ENCODE measurements at places on chromosomes 1 and 21.

- no peak for DNase-seq
Measured at GRCh38 chr1:204659056-204659455, 26.5 kb downstream of the LRRN2 start.

DNA sequence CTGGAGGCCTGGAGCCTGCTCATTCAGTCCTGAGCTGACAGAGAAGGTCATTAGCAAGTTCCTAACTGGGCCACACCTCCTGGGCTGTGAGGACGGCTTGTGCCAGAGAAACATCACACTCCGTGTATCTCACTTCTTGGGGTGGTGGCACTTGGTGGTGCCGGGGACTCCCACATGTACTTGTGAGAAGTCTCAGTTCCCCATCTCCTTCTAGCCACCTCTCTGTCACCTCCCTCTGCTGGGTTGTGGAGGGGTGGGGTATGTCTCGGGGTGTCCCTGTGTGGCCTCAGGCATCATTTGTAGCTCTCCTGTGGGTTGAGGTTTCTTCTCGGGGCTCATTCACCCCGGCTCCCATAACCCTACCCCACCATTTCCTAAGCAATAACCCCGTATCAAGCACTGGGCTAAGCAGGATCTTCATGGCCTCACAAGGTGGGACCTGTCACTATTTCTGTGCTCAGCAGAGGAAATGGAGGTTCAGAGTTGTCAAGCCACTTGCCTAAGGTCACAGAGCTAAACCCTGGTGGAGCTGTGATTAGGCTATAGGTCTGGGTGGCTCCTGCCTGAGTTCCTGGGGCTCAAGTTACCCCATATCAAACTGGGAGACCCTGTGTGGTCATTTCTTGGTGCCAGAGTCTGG is 62.5 kb downstream of the UBIAD1 start:
- no peak for DNase-seq

DNA sequence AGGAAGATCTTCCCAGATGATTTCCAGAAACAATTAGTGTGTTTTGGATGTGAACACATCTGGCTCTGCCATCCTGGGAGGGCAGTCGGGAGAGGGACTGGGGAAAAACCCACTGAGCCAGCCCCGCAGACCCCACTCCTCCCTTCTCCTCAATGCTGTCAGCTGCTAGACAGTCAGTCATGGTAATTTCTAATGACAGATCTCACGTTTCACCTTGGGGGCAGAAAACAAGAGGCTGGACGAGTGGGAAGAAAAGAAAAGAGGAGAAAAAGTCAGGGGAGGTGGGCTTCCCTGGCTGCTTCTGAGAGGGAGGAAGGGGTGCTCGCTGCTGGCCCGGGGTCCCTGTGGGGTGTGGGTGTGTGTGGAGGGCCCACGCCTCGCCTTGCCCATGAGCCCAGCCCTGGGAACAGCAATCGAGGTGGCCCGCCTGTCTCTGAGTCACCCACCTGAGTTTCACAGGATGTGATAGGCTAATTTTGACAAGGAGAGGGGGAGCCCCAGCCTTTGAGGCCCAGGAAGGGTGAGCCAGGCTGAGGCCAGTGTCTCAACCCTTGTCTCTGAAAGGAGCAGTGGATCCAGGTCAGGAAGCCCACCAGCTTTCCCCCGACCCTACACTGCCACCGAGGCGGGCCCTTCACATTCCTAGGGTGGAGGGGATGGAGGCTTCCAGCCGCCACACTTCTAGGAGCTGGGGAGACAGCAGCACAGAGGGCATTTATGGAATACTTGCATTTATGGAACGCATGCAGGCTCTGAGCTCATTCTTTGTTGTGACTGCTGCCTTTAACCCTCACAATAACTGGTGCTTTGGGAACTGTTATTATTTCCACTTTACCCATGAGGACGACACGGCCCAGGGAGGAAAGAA is 49.1 kb upstream of the IFNLR1 start:
- no peak for DNase-seq

DNA sequence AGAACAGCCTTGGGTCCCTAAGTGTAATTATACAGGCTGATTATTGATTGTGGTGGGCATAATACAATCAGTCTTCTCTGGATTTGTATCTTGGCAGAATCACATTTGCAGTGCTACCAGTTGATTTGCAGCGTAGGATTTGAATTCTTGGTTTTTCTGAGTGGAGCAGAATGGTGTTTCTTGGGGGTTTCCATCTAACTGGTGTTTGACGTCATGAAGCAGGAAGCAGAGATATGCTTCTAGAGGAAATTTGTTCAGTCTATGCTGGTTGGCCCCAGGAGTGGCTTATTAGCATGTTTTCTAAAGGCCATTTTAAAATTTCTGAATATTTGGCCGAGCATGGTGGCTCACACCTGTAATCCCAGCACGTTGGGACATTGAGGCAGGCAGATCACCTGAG is 3.4 kb downstream of the CTTNBP2NL start:
- DNase-seq, result no peak

GRCh38 chr1:28074892-28075511 is 13.4 kb downstream of the EYA3 start:
- no peak for DNase-seq

DNA sequence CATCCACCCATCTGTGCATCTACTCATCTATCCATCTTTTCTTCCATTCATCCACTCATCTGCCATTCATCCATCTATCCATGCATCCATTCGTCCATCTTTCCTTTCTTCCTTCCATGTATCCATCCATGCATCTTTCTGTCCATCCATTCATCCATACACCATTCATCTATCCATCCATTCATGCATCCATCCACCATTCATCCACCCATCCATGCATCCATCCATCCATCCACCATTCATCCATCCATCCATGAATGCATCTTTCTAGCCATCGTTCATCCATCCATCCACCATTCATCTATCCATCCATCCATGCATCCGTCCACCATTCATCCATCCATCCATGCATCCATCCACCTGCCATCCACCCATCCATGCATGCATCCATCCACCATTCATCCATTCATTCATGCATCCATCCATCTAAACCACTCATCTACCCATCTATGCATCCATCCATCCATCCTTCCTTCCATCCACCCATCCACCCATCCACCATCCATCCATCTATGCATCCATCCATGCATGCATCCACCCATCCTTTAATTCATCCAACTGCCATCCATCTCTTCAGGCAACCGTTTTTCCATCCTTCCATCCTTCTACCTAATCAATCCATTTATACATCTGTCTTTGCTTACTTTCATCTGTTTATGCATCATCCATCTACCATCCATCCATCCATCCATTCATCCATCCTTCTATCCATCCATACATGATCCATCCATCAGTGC is 87.1 kb downstream of the TRIM11 start:
- no peak for DNase-seq

GRCh38 chr21:29664615-29665014 is 275.2 kb downstream of the GRIK1 start:
- no peak for DNase-seq

GRCh38 chr21:30434033-30434631 is 4.1 kb downstream of the KRTAP13-4 start:
- DNase-seq, result peak; percentile 42

DNA sequence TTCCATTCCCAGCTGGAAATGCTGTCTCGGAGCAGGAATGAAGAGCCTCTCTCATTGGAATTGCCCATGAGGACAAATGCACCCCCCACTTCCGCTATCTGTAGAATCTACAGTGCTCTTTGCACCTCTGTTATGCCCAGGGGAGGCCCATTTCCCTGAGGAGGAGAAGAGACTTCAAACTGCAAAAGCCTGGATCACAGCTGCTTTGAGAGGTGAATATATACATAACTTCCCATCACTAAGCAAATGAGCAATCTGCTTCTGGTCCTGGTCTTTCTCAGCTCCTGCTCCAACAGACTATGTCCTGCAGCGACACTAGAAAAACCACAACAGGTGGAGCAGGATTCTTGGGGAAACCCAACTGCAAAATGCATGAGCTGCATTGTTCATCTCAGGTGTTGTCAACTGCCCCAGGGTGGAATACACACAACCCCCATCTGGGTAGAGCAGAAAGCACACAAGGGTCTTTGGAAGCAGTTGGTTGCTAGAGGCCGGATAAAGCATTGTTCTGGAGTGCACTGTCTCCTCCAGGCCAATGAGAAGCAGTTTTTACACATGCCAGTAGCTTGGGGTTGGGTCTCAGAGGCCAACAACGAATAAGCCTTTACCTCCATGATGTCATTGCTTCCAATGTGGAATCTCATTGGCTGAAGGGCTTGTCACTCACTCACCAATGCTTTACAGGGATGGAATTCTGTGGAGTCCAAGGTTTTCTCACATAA is 67.7 kb upstream of the RAB4A start:
- DNase-seq, result peak; percentile 55

DNA sequence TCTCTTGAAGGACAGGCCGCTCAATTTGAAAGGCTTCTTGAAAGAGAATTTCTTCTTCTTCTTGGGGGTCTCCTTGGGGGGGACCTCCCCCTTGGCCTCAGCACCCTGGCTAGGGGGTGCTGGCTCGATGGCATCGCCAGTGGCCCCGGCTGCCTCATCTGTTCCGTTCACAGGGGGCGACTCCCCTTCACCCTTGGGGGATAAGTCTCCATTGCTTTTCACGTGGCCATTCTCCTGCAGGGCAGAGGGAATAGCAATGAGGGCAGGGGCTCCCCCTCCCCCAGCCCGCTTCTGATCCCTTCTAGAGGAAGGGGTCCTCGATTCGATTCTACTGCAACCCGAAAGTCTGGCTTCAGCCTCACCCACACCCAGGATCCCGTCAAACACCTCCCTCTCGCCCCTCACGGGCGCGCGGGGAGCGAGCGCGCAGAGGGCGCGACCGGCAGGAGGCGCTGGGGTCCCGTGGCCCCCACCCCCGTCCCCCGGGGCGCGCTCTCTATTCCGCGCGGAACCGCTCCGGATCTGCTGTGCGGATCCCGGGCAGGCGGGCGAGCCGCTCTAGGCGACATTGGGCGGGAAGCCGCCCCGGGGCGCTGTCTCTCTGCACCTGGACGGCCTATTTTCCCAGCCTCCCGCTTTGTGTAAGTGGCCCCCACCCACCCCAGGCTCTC is 1.0 kb downstream of the MARCKSL1 start:
- DNase-seq, result peak; percentile 50

GRCh38 chr21:29571949-29572348 is 273.2 kb downstream of the BACH1 start:
- no peak for DNase-seq

GRCh38 chr1:175629318-175629694 is 114.1 kb downstream of the TNR start:
- DNase-seq, result no peak

DNA sequence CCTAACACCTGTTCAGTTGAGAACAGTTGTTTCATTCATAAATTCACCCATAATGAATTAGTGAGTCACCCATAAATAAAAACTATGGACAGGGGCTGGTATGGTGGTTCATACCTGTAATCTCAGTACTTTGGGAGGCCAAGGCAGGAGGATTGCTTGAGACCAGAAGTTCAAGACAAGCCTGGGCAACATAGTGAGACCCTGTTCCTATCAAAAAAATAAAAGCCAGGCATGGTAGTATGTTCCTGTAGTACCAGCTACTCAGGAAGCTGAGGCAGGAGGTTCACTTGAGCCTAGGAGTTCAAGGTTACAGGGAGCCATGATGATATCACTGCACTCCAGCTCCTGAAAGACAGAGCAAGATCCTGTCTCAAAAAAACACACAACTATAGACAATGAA is 79.0 kb downstream of the GTF2B start:
- DNase-seq, result no peak

- DNase-seq, result no peak
Measured at GRCh38 chr1:25128121-25128621, 104.1 kb downstream of the SYF2 start.

DNA sequence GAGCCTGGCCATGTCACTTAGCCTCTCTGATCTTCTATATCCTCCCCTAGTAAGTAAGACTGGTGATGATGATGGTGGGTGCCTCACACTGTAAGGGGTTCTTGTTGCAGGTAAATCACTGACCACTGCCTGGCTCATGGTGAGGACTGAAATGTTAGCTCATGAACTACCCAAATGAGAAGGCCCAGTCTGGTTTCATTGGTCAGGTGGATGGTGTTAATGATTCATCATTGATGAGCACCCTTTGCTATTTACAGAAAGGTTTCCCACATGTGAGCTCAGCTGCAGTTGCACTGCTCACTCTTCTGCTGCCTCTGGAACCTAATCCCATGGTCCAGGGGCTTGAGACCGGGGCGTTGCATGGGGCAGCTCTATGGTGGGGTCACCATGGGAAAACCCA is 417.7 kb downstream of the PRDM2 start:
- no peak for DNase-seq
